A549 treated with Hydrocortisone at 1 μM for 4 hours (cell line): ENCODE measurements at places on chromosomes 1 and 21. TPM values are rescaled to one million over a fixed set of nuclear protein-coding genes. Genes with fewer than 3 reads are reported as not detected.

Gene NEGR1
- not detected in 5 replicates for total RNA-seq

Gene CZIB
- total RNA-seq, result 27.4 to 34.2 TPM (median 33.0 TPM) in 5 replicates

Gene PRAMEF26
- not detected in 5 replicates for total RNA-seq

Gene LIPI
- not detected in 5 replicates for total RNA-seq

Gene NBPF12
- total RNA-seq, result 4.7 to 7.5 TPM (median 6.1 TPM) in 5 replicates

Gene RNU1-2
- total RNA-seq, result 6.1 to 30.4 TPM (median 9.0 TPM) in 3 of 5 replicates, not detected in the others

Gene CD5L
- not detected in 5 replicates for total RNA-seq

Gene CHI3L1
- not detected in 5 replicates for total RNA-seq

Gene ATP1A4
- not detected in 5 replicates for total RNA-seq

Gene KRTAP21-2
- total RNA-seq, result not detected in 5 replicates

Gene NBPF10
- 0.86 to 1.3 TPM (median 1.1 TPM) in 5 replicates for total RNA-seq

Gene DPT
- total RNA-seq, result not detected in 5 replicates

Gene NCAM2
- not detected in 5 replicates for total RNA-seq

Gene TRIM46
- 1.7 to 2.9 TPM (median 2.7 TPM) in 5 replicates for total RNA-seq

Gene NPHS2
- not detected in 5 replicates for total RNA-seq

Gene AJAP1
- total RNA-seq, result not detected in 5 replicates

Gene FNDC10
- total RNA-seq, result 5.5 to 8.9 TPM (median 7.8 TPM) in 5 replicates

Gene FAM163A
- not detected in 5 replicates for total RNA-seq

Gene APCS
- not detected in 5 replicates for total RNA-seq

Gene PPM1J
- 0.86 to 1.2 TPM (median 0.99 TPM) in 5 replicates for total RNA-seq

Gene MECR
- total RNA-seq, result 17.6 to 23.3 TPM (median 22.1 TPM) in 5 replicates

Gene NTNG1
- total RNA-seq, result not detected in 5 replicates
